Activated naive CD4-positive, alpha-beta T cell (primary cell): ENCODE measurements at places on chromosomes 12 and 14.

GRCh38 chr12:15859116-15859515 lies 23.1 kb upstream of the STRAP start:
- DNase-seq: no peak

DNA sequence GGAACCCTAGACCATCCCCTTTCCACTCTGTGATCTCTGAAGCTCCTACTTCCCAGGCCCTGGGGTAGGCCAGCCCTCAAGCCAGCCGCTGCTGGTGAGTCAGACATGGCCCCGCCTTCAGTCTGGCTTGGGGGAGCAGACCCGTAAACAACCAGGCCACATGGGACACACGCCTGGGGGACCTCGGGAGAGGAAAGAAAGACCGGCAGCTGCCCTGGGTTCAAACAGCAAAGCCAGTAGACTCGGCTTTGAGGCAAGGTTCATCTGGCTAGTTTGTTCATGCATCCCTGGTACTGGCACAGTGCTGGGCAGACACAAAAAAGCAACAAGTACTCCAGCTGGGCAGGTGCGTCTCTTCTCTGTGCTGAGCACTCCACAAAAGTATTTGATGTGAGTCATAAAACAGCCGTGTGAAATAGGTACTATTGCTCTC lies 101.9 kb downstream of the SETD3 start:
- no peak for DNase-seq

DNA sequence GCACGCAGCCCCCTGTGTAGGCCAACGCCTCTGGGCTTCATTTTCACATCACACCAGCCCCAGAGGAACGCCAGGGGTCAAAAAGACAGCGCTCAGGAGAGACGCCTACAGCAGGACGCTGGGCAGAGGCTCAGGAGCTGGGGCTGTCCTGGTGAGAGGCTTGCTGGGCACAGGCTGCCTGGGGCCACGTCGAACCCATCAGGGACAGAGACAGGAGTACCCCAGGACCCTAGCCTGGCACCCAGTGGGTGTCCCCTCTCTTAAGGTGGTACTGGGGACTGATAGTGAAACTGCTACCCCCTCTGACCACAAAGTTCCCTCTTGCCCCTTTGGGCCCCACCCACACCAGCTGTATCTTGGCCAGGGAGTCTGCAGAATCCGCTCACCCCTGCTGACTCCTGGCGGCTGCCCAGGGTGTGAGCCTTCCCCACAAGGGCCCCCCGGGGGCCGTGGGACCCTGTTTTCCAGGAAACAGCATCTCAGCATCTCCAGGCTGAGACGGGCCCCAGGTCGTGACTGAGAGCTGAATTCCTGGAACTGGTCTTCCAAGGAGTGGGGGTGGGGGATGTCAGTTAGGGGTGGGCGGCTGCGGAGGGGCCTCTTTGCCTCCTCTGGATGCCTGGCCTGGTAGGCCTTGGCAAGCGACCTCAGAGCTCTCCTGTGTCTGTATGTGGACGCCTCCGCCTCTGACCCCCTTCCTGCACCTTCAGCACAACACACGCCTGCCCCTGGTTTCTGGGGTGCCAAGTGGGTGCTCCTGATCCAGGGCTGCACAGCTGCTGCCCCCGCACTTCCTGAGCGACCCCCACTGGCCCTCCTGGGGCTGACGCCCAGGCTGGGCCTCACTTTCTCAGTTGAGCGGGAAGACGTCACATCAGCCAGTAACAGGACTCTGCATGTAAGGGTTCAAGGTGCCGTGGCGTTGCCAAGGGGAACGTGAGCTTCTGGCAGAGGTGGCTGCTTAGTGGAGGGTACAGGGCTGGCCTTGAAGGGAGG lies 321.9 kb upstream of the RTL1 start:
- no peak for DNase-seq

DNA sequence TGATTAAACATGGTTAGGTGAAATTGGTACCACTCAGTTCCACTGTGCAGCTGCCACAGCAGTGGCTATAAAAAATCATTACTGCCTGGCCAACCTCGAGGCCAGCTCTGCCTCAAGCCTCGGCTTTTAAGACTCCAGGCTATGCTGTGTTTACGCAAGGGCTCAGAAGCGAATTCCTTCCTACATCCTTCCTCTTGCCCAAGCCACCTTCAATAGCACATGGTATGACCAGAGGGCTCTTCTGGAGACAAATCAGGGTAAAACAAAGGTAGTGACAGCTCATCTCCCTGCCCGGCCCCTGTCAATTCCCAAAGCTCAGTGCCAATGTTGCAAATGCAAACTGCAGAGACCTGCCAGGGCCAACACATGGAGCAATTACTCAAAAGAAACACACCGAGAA lies 31.9 kb downstream of the NUAK1 start:
- DNase-seq: no peak

DNA sequence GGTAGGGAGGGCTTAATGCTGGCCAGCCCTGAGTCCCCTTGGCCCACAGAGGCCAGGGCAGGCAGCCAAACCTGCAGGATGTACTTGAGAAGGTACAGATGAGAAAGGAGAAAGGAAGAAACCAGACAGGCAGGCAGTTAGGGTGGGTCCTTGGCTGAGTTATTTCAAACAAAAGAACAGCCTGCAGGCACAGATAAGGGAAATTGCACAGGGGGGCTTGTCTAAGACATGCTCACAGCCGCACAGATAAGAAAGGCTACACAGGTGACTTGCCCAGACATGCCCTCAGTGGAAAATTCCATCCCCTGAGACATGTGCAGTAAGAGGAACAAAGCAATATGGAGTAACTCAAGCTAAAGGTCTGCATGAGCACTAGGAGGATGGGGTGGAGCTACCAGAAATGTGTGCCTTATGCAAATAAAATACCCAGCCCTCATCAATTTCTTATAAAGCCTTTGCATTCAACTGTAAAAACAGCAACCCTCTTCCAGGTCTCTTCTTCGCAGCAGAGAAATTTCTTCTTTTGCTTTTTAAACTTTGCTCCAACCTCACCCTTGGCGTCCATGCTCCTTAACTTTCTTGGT lies 158.2 kb upstream of the RGS6 start:
- DNase-seq: no peak

DNA sequence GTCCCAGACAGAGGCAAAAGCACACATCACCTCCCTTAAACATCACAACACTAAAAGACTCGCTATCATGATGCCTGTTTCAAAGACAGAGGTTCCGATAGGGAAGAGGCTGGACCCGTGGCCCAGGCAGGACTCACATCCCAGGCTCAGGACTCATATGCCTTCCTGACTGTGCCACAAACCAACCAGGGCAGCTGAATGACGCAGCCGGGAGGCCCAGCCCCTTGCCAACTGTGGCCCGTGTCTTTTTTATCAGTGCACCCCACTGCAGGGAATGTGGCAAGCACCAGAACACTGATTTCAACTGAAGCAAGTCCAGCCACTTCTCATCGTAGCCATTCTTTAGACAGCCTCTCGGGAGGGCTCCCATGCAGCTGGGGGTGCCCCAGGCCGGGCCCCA lies 132.3 kb downstream of the KSR2 start:
- DNase-seq: no peak

DNA sequence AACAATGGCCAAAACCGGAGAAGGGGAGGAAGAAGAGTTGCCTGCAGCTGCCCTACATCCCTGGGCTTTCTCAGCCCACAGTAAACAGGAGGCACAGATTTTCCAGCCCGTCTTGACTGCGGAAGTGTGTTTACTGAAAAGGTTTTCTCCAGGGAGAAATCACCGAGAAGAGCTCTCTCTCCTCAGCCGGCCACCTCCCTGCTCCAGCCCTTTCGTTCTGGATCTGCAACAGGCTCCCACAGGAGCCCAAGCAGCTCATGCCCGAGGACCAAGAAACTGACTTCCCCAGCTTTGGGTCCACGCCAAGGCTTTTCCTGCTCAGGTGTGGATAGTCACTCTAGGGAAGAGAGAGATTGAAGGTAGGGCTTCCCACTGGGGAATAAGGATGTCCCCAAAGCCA lies 61.7 kb downstream of the BCL11B start:
- DNase-seq: no peak

DNA sequence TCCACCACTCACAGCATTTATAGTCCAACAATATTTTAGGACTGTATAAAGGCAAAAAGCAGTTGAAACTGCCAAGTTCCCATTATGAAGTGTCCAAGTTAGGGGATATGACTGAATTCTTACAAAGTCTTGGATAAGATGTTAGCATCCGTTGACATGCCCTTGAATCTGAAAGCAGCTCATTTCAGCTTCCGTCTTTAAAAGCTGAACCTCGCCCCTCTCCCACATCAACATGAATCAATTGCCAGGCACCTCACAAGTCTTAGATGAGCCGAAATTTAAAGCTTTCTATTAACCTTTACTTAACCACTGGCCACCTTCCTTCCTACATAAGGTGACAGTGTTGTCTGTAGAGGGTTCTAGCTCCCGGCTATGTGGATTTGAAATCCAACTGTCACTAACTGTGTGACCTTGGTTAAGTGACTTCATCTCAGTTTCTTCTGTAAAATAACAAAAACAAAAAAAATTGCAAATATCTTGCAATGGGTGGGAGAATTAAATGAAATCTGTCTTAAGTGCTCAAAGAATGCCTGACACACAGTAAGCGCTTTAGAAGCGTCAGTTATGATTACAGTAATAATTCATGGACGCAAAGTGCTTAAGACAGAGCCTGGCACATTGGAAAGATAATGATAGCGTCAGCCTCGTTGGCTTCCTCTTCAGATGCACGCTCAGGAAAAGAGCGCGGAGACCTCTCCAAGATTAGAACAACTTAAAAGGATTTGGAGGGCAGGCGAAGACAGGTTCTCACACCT lies 1.2 kb downstream of the PPP1CC start:
- no peak for DNase-seq

DNA sequence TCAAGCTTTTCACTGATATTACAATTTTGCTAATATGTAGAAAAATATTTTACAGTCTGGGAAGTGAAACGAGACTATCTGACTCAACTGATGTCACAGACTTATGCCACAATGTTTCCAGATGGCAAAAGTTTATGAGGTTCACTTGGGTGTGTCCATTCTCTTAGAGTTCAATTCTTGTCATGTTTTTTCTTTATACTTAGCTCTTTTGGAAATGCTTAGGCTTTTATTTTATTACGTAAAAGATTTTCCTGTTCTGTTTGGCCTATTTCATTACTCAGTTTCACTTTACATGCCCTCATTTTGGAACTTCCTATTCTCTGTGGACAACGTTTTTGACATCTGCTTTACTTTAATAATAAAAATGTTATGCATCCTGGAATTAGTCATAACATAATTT lies 2.1 kb upstream of the PDZRN4 start:
- DNase-seq: no peak

GRCh38 chr12:65651060-65651459 lies 173.2 kb upstream of the HMGA2 start:
- no peak for DNase-seq

DNA sequence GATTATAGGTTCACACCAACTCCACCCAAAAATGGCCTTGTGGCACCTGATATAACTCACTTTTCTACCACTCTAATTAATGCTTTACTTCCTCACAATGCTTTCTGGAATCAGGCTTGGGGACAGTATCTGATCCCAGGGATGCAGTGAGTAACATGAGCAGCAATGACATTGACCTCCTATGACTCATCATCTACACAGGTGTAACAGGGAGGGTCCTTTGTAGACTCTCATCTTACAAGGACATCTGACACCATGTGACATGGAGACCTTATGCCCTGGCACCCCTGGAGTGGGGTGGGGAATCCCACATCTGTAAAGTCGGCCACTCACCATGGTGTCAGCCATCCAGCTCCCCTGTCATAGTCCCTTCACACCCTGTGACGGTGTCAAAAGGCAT lies 586.4 kb downstream of the MED13L start:
- no peak for DNase-seq

GRCh38 chr14:59303216-59303615 lies 114.7 kb downstream of the DAAM1 start:
- DNase-seq: no peak

GRCh38 chr14:52918486-52918885 lies 32.4 kb downstream of the FERMT2 start:
- DNase-seq: no peak

- no peak for DNase-seq
These were observed 707 bp upstream of the MED6 start for GRCh38 chr14:70601162-70601561.

GRCh38 chr12:65362234-65363031 lies 84.0 kb downstream of the MSRB3 start:
- DNase-seq: no peak

DNA sequence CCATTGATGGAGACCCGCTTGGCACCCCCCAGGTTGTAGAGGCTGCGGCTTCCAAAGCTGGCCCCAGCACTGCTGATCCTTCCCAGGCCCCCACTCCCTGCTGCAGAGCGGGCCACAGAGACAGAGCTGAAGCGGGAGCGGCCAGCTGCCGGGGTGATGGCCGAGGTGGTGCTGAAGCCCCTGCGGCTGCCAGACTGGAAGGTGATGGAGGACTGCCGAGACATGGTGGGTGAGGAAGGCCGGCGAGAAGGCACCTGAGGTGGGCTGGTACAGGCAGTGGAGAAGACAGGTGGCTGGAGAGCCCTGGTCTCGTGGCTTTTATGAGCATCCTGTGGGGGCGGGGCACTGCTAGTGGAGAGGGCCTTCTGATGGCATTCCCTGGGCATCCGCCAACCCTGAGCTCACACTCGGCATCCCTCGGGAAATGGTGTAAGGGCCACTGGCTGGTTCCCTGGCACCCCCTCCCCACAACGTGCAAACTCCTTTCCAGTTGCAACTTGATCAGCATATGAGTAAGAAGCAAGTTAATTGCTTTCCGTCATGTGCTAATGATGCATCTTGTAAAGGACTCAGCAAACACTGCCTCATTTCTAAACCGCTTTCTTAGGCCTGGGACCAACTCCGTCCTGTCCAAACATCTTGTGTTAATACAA lies at the start of gene KRT75:
TSS of gene KRT75 (minus strand) at position 291 of the 653 bp plus-strand sequence. CDS start at position 224, 67 bp downstream.
- no peak for DNase-seq

- DNase-seq: no peak
These were observed 48.9 kb upstream of the AMN start for GRCh38 chr14:102873546-102874061.

- DNase-seq: no peak
These were observed 104.2 kb upstream of the MAP1LC3B2 start for GRCh38 chr12:116454950-116455447.

GRCh38 chr12:72369423-72369959 lies 97.3 kb downstream of the TRHDE start:
- DNase-seq: no peak

GRCh38 chr14:58341152-58341748 lies 42.9 kb downstream of the ARID4A start:
- no peak for DNase-seq

- DNase-seq: peak; percentile 26
These were observed 11.4 kb downstream of the SCNN1A start for GRCh38 chr12:6364044-6364374.

- DNase-seq: no peak
These were observed 65.9 kb downstream of the RNFT2 start for GRCh38 chr12:116804051-116804450.
